MV-4-11 (cell line): ENCODE measurements at places on chromosomes 3 and 15.

DNA sequence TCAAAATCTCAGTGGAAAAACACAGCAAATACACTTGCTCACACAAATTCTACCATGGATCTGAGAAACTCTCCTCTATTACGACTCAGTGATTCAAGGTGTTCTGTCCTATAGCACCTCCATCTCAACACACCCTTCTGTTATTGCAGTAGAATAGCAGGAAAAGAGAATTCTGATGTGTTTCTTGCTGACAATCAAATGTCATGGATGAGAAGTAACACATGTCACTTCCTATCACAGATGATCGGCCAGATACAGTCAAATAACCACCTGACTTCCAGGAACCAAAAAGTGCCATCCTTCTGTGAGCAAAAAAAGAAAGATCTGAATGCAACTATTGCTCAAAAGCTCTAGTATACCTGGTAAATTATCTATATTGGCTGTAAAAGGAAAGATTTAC is 734.2 kb upstream of the GBE1 start:
- no peak for DNase-seq

- no peak for DNase-seq
Observed at GRCh38 chr15:36609793-36610192, 30.4 kb downstream of the CDIN1 start.

GRCh38 chr3:193464889-193465288 is 86.3 kb upstream of the ATP13A5 start:
- DNase-seq: no peak

- peak; percentile 18 for DNase-seq
Observed at GRCh38 chr3:37308247-37308646, 133.9 kb upstream of the LRRFIP2 start.

GRCh38 chr3:39166932-39167532 is 13.6 kb upstream of the CSRNP1 start:
- DNase-seq: peak; percentile 92

GRCh38 chr3:42149975-42150374 is 58.8 kb downstream of the TRAK1 start:
- no peak for DNase-seq

DNA sequence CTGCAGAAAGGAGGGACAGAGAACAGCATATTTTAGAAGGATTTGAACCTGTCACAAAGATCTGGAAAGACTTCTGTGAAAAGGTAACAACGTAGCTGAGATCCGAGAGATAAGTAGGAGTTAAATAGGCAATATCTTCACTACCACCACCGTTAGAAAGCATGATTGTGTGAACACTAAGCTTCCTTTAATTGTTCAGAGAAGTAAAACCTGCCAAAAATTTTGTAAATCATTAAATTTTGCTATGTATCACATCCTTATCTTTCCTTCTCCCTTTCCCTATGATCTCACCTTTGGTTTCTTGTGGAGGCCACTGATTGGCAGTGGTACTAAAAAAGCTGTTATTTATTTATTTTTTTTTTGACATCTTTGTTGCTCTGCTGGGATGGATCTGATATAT is 346.9 kb downstream of the NLGN1 start:
- DNase-seq: no peak

GRCh38 chr15:79315623-79316328 is 4.9 kb downstream of the TMED3 start:
- no peak for DNase-seq

- DNase-seq: no peak
Observed at GRCh38 chr3:69178838-69179739, 56.7 kb upstream of the LMOD3 start.

DNA sequence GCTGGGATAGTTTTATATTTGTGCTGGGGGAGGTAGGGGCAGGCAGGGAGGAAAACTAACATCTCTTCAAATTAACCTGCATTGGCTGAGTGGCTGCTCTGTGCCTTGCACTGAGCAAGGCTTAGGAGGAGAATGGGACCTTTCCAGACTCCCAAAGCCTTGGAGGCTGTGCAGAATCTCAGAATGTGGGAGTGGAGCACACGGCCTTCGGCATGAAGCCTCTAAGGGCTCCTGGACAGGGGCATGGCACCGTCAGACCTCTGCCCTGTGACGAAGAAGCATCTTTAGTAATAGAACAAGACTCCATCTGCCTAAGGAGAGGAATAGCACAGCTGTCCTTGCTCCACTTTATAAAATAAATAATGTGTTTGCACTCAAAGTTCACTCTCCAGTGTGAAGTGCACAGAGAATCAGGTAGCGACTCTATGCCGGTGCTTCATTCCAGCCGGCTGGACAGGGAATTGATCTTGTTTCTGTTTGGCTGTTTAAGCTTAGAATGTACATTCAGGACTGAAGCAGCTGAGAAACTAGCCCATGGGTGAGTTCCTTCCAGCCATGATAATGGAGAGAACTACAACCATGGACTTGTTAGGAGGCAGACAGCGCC is 228.5 kb upstream of the ADAMTS9 start:
- DNase-seq: no peak

DNA sequence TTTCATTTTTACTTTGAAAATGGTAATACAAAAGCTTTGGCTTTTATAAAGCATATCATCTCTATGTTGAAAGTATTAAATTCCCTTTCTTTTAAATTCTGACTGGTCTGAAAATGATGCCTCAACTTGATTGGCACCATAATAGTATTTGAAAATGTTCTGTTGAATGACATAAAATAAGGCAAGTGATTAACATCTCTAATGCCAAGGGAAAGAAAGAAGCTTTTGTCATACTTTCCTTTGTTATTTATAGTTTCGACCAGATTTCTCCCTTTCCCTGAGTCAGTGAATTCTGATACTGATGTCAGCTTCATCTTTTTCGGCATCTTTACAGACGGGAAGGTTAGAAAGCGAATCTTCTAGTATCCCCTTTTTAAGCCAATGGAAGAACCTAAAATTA is 3.4 kb upstream of the AP4E1 start:
- no peak for DNase-seq

DNA sequence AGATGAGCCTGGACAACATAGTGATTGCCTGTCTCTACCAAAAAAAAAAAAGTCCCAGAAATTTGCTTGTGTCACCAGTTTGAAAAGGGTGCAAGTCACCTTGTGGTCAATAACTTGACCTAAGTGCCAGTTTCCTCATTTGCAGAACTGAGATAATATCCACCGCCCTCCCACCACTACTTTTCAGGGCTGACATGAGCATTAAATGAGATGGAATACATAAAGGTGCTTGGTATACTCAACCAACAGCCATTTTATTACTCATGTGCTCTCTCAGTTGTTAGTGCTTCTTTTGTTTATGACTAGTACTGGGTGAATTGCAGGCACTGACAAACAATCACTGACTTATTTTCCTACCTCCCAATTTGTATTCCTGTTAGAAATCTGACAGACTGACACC is 340.5 kb upstream of the SATB1 start:
- no peak for DNase-seq

GRCh38 chr3:11339541-11339940 is 67.3 kb downstream of the ATG7 start:
- no peak for DNase-seq

GRCh38 chr15:57743424-57743823 is 36.9 kb downstream of the POLR2M start:
- DNase-seq: no peak

- DNase-seq: peak; percentile 35
Observed at GRCh38 chr15:39874890-39875549, 45.0 kb downstream of the GPR176 start.

DNA sequence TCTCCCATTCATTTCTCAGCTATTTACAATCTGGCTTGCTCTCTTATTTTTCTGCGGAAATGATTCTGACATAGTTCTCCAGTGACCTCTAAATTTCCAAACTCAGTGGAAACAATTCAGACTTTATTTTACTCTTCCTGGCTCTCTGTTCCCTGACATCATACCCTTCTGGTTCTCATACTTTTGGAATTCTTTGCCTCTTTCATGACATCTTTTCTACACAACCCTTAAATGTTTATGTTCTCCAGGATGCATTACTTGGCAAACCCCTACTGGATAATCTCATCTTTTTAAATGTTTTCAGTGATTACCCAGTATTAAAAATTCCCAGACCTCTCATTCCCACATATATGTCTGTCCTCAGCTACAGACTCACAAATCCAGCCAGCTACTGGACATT is 23.9 kb upstream of the PLSCR4 start:
- DNase-seq: no peak

GRCh38 chr3:197308591-197308990 is 10.2 kb upstream of the DLG1 start:
- no peak for DNase-seq

GRCh38 chr3:184453296-184453695 is 73.4 kb downstream of the CHRD start:
- DNase-seq: no peak

DNA sequence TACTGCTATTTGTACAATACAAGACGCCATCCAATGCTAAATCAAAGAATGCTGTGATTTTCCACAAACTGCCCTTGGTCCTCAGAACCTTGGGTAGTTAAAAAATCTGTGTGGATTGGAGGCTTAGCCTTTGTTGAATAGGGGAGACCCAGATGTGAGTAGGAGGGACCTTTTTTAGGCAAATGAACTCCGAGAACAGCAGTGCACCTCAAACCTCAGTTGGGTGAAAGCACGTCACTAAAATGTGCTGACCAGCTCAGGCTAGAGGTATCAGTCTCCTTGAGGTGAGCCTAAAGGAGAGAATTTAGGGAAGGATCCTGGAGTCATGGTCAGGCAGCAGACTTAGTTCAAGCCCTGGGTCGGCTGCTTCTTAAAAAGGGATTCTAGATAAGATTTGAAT is 200.7 kb downstream of the SOX2 start:
- DNase-seq: no peak
